ENCODE measurements at places on chromosomes 1 and 21.

DNA sequence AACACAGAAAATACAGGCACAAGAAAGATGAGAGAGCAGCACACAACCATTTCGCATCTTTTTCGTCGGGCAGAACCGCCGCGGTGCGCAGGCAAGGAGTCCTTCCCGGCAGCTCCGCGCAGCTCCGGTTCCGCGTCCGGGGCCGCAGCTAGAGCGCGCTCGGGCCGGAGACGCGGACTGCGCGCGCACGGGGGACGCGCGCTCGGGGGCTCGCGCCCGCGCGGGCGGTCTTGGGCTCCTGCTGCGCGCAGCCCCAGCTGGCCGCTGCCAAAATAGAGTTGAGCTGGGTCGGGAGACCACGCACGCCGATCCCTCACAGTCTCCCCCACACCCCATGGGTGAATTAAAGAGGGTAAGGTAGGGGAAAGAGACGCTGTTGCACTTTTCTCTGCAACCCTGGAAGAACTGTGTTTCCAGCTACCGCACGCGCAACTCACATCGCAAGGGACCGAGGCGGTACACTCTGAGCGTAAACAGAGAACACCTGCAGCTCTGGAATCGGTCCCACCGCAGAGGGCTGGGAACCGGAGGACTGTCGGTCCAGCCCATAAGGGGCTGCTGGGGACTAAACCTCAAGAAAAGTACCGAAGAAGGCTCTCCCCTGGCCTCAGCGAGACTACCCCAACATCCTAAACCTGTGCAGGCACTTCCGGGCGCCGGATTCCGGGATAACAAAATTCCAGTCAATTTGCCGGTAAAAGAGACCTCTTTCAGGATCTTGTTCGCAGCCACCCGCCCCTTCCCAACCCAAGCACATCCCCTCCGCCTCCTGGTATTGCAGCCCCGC, 1.7 kb downstream of the NR5A2 start:
- peak; percentile 56 for DNase-seq

GRCh38 chr1:53574621-53575020, 115.4 kb downstream of the DMRTB1 start:
- no peak for DNase-seq

GRCh38 chr1:117567435-117567834, 38.4 kb upstream of the TENT5C start:
- no peak for DNase-seq

DNA sequence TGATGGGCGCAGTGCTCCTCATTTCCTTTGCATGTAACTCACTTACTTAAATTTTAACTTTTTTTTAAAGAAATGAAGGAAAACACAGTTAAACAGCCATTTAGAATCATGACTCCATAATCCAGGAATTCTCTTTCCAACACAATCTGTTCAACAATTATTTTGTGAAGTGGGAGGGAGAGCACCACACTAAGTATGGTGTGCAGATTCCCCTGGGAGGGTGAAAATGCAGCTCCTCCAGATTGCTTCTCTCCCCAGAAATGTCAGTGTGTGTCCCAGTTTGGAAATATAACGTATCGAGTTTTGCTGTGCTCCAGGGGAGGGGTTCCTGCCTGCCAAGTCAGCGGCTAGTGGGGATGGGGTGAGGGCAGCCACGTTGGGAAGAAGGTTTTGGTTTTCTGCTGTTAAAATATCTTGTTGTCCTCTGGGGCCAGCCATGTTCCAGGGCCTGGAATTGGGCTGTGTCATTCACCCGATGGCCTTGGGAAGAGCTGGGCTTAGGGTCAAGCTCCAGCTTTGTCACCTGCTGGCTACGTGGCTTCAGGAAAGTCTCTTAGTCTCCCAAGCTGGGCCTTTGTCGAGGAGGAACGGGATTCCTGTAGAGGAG, 17.3 kb upstream of the DISP3 start:
- DNase-seq, result no peak

DNA sequence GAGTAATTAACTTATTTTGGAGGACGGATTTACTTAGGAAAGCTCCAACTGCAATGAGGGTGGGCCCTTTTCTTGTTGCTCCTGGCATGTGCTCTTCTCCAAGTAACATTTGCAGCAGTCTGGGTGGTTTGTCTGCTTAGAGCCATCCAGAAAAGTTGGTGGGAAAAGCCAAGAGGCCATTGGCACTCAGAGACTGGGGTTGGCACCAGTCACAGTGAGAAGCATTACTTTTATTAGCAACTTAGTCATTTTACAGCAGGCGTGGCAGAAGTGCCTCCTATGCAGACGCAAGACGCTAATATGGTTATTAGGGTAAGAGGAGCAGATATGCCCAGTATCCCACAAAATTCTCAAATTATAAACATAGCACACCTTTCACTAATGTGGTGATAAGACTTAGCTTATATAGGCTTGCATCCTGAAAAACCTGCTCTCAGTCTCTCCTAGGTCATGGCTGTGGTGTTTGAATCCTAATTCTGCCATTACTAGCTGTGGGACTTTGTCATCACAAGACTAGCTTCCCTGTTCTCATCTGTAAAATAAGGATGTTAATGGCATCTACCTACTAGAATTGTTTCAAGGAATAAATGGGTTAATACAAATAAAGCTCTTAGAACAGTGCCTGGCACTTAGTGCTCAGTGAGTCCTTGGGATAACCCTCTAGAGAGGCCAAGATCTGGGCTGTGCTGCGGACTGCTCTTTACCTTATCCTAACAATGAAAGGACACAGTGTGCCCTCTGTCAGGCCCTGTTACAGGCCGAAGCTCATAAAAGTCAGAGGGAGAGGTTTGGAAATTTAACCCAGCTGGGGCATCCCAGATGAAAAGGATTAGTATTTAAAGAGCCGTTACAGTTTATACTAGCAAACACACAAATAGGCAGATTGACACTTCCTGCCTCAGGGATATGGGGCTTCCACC, 154.6 kb downstream of the ROR1 start:
- DNase-seq, result no peak

- DNase-seq, result no peak
Observed at GRCh38 chr1:203590603-203591002, 36.0 kb upstream of the ATP2B4 start.

DNA sequence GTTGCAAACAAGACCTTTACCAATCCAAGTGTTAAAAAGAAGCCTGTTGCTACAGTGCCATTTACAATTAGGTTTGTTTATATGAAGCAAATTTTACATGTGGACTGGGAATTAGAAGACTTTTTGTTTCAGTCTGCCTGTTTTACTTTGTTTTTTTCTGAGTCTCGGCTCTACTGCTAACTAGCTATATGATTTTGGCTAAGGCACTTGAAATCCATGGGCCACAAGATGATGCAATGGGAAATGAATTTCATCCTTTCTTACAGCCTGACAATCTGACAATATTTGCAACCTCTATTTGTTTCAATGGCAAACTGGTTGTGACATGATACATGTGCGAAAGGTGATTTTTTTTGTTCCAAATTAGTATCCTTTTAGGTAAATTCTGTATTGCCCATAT, 3.7 kb upstream of the PEX11B start:
- DNase-seq, result no peak

DNA sequence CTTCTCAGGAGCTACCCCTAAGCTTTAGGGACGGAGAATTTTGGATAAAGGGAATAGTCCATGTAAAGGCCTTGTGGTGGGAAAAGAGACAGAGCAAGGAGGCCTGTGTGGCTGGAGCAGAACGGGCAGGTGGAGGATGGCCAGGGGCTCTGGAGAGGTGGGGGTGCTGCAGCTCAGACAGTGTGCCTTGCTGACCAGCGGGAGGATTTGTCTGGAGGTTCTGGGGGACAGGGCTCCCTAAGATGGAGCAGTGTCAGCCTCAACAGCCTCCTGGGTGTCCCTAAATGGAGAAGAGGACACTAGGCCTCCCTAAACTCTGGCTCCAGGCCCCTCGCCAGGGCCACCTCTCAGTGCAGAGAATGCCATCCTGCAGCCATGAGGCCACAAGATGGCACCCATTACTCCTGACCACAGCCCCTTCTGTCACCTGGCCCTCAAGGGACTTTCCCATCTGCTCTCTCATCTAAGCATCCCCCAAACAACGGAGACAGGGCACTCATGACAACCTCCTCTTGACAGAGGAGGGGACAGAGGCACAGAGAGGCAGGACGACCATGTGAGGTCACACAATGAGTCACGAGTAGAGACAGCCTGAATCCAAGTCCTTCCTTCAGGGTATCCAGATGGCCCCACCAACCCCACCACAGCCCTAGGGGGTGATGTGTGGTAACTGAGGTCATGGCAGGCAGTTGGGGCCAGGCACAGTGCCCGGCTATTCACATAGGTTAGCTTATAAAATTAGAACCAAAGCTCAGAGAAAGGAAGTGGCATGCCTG, 94.7 kb downstream of the DMRTB1 start:
- no peak for DNase-seq

- no peak for DNase-seq
Observed at GRCh38 chr1:42740851-42741580, 980 bp upstream of the CLDN19 start.

DNA sequence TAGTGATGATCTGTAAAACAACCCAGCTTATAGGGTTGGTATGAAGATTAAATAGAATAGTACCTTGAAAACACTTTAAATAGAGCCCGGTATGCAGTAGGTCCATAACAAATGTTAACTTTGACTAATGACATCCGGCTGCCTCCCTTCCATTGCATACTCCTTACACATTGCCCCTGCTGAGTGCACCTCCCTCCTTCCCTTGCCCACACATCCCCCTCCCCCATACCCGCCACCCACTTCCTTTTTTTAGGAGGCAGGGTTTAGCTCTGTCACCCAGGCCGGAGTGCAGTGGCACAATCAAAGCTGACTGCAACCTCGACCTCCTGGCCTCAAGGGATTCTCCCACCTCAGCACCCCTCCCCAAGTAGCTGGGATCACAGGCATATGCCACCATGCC, 24.4 kb upstream of the ZC3H12A start:
- no peak for DNase-seq

GRCh38 chr1:230012741-230013140, 54.3 kb upstream of the GALNT2 start:
- DNase-seq, result no peak

DNA sequence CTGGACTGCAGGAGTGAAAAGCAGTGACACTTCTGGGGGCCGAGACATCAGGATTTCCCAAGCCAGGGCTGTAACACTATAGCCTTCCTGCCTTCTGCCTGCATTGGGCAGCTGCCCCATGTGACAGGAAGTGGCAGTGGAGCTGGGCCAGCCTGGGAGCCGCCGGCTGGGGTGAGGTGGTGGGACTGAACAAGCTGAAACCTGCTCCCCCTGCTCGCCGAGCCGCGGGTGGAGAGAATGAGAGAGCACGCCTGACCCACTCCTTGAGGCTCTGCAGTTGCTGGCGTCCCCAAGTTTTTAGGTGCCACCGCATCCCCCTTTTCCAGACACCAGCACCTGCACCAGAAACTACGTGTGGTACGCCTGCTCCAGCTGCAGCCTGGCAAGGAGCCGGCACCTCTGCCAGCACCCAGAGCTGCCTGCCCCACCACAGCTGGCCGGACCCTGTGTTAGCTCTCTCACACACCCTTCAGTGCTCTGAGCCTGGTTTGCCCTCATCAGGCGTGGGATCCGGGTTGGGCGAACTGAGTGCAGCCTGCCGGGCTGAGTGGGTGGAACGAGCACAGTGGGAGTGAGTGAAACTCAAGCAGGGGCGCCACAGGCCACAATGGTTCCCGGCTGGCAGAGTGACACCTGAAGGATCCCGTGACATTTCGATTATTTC, 119.4 kb downstream of the AKT3 start:
- DNase-seq, result no peak

DNA sequence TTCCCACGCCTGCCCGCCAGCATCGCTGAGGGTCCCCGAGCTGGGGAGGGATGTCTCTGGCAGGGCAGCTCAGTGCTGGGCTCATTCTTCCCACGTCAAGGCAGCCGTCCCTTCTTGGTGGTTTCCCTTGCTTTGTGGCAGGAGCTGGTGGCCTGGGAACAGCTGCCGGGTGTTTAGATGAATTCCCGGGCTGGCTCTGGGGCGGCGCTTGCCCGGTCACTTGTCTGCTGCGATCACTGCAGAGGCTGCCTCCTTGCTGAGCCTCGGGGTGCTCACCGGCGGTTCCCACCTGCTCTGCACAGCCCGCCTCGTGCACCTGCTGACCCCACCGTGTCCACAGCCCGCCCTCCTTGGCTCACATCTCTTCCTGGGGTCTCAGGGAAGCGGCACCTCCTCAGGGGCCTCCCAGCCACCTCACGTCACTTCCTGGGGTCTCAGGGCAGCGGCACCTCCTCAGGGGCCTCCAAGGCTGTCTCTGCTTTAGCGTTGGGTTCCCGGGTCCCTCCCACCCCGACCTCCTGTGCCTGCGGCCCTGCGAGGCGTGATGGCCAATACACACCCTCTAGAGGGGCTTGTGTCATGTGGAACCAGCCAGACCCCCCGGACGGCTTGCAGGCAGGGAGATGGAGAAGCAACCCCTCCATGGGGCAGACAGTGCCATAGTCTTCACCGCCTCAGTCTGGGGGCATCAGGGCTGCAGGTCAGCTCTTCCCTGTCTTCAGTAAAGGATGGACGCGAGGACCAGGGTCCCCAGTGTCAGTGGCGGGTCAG, 13.5 kb downstream of the COL18A1 start:
- DNase-seq, result no peak

DNA sequence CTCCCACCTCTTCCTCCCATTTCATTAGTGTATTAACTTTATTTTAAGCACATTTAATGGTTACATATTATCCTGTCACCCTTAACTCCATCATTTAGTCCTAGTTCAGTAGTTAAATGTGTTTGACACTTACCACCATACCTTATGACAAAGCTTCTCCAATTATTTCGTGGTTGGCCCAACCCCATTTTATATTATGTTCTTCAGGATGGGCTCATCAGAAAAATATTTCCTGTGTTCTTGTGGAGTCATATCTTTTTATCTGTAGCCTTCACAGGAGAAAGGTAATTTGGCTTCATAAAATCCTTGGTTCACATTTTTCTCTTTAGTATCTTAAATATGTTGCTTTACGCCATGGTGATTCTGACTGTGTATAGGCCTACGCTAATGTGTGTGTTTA, 142.3 kb upstream of the COL6A1 start:
- DNase-seq, result no peak

- DNase-seq, result no peak
Observed at GRCh38 chr1:151540982-151541377, 871 bp downstream of the TUFT1 start.

DNA sequence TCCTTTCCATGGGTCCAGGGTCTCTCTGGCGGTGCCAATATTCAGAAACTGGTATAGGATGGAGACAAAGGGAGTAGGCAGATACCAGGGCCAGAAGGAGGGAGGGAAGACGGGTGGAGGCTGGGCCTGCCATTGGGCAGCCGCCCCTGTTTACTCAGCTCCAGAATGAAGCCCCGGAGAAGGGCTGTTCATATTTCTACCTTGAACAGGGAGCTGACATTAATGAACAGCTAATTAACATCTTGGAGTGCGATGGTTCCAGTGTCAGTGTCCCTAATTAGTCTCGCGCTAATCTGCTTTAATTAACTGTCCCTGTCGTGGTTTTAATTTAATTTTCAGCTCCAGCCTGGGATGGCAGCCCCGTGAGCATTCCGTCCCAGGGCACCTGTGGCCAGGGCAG, 113.8 kb downstream of the EPHB2 start:
- DNase-seq, result no peak

- no peak for DNase-seq
Observed at GRCh38 chr1:45960930-45961715, 157.7 kb downstream of the MAST2 start.

- DNase-seq, result no peak
Observed at GRCh38 chr21:37561941-37562919, 195.7 kb downstream of the DYRK1A start.

- no peak for DNase-seq
Observed at GRCh38 chr1:62832276-62832675, 48.3 kb downstream of the ATG4C start.

Data from NCI-H2227 treated with DMSO at 0.1 percent for 48 hours (cell line).